ENCODE measurements at places on chromosomes 2 and 18. TPM values are rescaled to one million over a fixed set of nuclear protein-coding genes. Genes with fewer than 3 reads are reported as not detected.

The MPHOSPH10 gene
- polyA plus RNA-seq = 31.4 TPM

- DNase-seq = no peak
These were observed 12.3 kb upstream of the SMAD7 start for GRCh38 chr18:48962994-48963561.

The RFTN2 gene
- 26.1 TPM for polyA plus RNA-seq

- DNase-seq = no peak
These were observed 38.5 kb downstream of the THAP4 start for GRCh38 chr2:241598487-241598886.

- DNase-seq = peak; percentile 87
These were observed 43.1 kb downstream of the KCTD18 start for GRCh38 chr2:200466425-200467418.

- peak; percentile 72 for DNase-seq
These were observed 11.3 kb downstream of the IL1RN start for GRCh38 chr2:113138428-113139322.

DNA sequence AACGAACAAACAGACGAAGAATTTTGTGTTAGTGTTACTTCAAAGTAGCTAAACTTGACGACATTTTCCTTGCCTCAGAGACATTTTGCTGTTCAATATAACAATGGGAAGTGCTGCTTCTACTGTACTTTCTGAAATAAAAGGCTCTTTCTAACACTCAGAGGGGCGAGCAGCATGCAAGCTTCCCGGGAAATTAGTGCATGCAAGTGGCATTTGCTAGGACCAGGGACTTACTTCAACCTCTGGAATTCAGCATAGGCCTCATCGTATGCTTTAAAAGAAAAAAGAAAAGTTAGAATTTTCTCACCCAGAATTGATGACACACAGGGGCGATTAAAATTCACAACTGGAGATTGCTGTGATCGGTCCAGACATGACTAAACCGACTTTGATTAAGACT, 62.5 kb upstream of the LPIN2 start:
- DNase-seq = no peak

DNA sequence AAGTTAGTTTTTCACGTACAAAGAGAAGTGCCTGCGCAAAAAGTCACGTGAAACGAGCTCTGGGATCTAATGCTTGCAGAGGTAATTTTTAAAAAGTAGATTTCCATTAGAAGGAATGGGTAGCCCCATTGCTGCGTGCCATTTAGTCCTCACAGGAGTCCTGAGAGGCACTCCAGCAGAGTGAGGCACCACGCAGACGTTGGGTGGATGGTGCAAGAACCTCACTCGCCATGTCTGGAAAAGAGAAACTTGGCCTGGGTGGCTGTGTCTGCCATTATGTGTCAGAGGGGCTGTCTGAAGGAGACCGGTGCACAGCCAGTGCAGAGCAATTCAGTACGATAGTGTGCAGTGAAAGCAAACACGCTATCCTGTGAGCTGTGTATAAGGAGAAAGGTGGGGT, 1.8 kb upstream of the HDAC4 start:
- DNase-seq = no peak

The MEP1B gene
- not detected for polyA plus RNA-seq

DNA sequence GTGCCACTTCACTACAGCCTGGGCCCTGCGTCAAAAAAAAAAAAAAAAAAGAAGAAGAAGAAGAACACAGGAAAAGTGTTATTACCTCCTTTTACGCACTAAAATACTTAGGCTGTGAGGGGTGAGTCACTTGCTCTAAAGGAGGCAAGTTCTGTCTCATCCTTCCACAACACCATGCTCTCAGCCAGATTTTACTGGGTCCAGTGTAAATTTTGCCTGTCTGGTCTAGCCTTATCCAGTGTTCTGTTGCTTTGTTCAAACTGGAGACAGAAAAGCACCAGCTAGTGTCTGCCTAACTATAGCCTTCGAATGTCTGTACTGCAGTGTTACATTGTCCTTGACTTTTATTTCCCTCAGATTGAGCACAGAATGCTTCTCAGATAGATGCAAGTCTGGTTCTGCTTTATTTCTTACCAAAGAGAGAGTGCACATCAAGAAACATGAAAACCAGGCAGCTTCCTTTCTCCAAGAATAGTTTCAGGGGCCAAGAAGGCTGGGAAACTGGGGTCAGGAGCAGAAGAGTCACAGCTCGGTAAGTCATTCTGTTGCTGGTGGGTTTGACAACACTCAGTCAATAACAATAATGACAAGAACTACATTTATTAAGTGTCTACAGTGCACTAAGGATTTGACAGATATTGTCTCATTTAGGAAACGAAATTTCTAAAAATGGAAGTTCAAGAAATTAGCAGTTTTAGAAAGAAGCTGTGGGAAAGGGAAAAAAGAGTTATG, 3.1 kb upstream of the MSGN1 start:
- peak; percentile 43 for DNase-seq

- DNase-seq = no peak
These were observed 1.9 kb downstream of the SS18 start for GRCh38 chr18:26088487-26088886.

DNA sequence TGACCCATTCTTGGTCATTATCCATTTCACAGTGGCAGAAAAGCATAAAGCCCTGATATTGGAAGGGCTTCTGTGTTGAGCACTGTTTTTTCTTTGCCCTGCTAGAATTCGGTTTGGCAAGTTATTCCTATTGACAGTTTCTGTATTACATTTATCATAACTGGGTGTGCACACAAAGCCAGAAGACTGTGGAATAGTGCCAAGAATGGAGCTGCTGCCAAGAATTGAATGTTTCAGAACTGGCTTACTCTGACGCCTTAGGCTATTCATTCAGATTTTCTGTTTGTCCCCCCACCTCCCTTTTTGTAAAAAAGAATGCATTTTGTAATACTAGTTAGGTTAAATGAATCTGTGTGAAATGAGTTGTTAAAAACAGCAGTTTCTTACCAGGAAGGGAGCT, 12.7 kb downstream of the KDM3A start:
- DNase-seq = peak; percentile 78

GRCh38 chr2:70795164-70795995, 4.9 kb upstream of the FIGLA start:
- DNase-seq = no peak

GRCh38 chr2:143083636-143084035, 45.6 kb upstream of the ARHGAP15 start:
- peak; percentile 37 for DNase-seq

The ZNF516 gene
- polyA plus RNA-seq = 34.3 TPM

GRCh38 chr18:39441648-39442047, 1876.0 kb upstream of the CELF4 start:
- no peak for DNase-seq

The RAB27B gene
- 0.53 TPM for polyA plus RNA-seq

The GPR35 gene
- polyA plus RNA-seq = 1.7 TPM

GRCh38 chr18:22399949-22400348, 17.8 kb downstream of the CTAGE1 start:
- DNase-seq = no peak

DNA sequence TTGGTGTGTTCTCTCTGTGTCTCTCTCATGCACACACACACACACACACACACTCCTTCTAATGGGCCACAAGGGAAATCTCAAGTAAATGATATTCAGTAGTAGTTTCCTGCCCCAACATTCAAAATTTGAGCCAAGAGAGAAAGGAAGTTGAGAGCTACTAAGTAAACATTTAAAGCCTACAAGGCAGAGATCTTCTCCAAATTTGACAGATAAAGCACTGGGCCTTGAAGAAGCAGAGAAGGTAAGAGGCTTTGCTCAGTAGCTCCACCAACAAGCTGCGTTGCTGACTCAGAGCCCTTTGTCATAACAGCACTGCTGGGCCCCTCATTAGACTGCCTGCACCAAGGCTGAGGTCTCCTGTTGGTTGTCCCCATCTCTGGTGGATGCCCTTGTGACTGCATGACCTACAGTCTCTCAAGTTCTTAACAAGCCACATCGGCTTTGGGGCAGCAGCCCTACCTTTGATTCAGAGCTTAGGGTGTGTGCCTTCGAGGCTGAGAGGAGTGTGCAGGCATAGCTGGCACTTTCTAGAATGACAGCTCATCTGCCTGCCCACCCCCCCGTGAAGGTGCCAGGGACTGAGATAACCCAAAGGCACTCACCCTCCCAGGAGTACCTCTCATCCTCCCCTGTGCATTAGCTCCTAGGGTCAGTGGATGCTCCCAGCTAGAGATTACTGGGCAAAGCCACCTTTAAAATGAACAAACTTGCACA, 32.3 kb upstream of the NEB start:
- DNase-seq = no peak

The APLF gene
- polyA plus RNA-seq = 1.2 TPM

DNA sequence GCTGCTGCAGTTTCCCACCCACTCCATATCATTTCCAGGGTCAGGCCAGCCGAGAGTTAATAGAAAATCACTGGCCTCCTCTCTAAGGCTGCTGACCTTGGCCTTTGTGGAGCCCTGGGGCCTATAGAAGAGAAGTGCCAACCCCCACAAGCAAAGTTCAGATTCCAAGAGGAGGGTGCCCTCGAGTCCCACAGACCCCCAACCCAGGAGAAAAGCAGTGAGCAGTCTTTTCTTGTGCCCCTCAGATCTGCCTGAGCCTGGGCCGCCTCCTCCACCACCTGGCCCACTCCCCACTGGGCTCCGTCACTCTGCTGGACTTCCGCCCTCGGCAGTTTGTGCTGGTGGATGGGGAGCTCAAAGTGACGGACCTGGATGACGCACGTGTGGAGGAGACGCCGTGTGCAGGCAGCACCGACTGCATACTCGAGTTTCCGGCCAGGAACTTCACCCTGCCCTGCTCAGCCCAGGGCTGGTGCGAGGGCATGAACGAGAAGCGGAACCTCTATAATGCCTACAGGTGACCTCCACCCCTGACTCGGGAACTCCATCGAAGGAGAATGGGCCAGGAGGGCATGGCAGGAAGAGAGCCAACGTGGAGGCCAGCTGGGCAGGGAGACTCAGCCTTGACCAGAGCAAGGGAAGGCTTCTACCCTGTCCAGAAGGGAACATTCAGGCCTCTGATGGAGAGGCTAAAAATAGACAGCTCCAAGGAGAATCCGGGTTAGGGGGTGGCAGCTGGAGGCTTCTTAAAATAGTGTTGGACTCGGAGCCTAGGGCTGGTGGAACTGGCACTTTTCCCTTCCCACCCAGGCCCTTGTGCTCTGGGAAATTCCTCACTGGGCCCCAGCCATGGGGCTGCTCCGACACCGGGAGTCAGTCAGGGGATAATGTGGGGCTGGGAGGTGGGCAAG, 6.2 kb downstream of the PKDCC start:
- DNase-seq = peak; percentile 66

The LOXL3 gene
- polyA plus RNA-seq = 8.3 TPM

- DNase-seq = no peak
These were observed 119.6 kb downstream of the MTX2 start for GRCh38 chr2:176388861-176389260.

The LAMA1 gene
- polyA plus RNA-seq = 4.8 TPM

The ZNF142 gene
- polyA plus RNA-seq = 11.8 TPM

The SERTAD2 gene
- 25.5 TPM for polyA plus RNA-seq

DNA sequence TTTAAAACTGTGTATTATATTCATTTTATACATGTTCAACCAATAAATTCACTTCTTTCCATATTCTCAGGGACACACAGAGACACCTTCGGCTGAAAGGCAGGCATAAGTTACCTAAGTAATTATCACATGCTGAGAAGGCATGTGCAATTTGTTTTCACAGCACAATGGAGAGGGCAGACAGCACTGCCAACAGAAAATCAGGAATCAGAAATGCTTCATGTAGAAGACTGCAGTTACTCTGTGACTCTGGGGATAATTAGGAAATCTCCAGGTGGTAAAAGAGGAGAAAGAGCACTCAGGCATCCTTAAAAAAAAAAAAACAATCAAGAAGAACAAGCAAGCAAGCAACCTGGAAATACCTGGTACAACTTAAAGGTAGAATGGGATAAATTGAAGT, 49.3 kb downstream of the DSEL start:
- DNase-seq = no peak

- DNase-seq = no peak
These were observed 361.7 kb downstream of the ANAPC1 start for GRCh38 chr2:111522231-111522768.

DNA sequence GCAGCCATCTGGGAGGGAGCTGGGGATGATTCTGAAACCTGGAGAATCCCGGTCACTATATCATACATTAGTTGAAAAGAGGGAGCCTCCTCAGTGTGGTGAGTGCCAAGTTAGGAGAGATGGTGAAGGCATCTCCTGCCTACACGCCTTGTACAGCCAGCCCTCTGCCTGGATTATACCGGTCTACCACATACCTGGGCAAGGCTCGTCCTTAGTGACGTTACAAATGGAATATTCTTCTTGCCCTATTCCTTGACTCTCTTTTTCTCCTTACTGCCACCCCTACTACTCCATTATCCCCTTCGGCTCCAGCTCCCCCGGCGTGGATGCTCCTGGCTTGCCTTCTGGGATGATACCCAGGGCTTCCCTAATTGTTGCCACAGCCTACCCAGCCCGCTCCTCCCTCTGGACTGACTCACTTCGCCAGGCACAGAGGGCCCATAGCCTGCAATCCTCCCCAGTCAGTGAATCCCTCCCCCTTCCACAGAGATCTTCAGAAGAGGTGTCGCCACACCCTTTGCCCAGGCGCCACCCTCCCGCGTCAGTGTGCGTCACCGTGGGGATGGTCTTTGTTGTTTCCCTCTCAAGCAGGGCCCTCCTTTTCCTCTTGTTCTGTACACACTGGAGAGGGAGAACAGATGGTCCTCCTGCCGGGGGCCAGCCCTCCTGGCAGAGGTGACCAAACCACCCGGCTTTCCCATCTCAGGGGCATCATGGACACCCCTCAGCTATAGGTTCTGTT, 115.2 kb upstream of the EPAS1 start:
- DNase-seq = no peak

DNA sequence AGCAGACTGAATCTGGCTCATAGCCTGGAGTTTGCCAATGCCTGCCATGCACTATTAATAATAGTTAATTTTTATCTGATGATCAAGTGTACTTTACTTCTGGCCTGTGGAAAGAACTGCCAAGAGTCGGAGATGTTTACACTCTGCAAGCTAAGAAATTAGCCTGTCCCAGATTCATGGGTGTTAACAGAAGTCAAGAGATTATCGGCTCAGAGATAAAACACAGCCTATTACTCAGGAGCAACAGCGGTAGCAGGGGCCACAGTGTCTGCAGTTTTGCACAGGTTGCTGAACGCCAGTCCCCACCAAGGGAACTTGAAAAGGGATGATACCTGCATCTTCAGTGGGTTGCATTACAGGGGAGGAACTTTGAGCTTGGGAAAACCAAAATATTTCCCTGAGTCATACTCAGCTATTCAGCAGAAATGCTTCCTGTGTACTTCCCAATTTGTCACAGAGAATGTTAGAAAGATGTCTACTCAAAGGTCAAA, 4.3 kb upstream of the ADI1 start:
- DNase-seq = no peak

The LYPD1 gene
- 7.0 TPM for polyA plus RNA-seq

The TSHZ1 gene
- polyA plus RNA-seq = 24.2 TPM

DNA sequence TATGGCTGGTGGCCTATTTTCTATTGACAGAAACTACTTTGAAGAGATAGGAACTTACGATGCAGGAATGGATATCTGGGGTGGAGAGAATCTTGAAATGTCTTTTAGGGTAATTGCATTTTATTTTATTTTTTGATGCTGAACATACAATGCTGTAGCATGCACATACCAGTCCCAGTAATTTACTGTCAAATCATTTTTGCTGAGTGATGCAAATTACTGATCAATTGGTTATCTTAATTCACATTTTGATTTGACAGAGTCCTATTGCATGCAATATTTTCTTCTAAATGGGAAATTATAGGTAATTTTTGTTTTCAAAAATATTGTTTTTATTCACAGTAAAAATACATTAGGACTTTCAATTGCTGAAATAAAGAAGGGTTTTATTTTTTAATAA, 387.3 kb downstream of the GALNT13 start:
- no peak for DNase-seq

All from muscle of back (tissue), 13 donors.